ENCODE measurements at places on chromosomes 4 and X.

- DNase-seq = no peak
Observed at GRCh38 chrX:1500701-1501624, 36.0 kb downstream of the P2RY8 start.

GRCh38 chr4:78749972-78750727, 26.0 kb upstream of the BMP2K start:
- no peak for DNase-seq

DNA sequence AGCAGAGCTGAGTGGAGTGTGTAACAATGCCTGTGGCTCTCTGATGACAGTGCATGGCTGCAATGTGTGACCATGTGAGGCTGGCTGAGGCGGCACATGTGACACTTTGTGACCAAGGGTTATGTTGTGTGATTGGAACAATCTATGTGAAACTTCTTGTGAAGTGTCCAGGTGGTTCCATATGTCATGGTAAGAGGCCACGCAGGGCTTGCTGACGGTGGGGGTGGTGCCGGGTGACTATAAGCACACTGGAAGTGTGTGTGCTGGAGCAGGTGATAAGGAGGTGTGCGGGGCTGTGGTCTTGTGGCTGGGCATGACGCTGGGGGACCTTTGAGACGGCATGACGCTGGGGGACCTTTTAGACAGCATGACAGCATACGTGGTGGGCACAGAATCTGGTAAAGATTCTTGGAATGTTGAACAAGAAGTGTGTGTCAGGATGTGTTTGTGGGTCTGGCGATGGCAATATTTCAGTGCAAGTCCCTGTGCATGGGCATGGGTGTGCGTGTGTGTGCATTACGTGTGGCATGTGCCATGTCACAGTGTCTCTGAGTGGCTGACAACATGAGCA, 7.4 kb upstream of the HDAC6 start:
- no peak for DNase-seq

- no peak for DNase-seq
Observed at GRCh38 chr4:153488006-153488891, 22.1 kb downstream of the TMEM131L start.

- DNase-seq = no peak
Observed at GRCh38 chrX:54064564-54064963, 20.3 kb upstream of the PHF8 start.

DNA sequence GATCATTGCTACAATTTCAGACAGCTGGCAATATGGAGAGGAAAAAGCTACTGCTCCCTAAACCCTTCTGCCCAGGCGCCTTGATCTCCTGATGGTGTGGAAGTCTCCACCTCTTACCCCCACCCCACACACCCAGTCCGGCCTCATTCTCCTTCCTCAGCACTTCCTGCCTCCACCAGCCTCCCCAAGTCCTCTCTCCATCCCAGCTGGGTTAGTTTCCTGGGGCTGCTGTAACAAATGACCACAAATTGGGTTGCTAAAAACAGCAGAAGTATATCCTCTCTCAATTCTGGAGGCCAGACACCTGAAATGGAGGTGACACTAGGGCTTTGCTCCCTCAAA, 1.1 kb upstream of the CCNQ start:
- DNase-seq = no peak
